ENCODE measurements at places on chromosomes 3 and 15.

GRCh38 chr15:88334436-88334835, 77.9 kb upstream of the NTRK3 start:
- no peak for DNase-seq

- no peak for DNase-seq
Measured at GRCh38 chr3:178703268-178703975, 167.2 kb downstream of the KCNMB2 start.

DNA sequence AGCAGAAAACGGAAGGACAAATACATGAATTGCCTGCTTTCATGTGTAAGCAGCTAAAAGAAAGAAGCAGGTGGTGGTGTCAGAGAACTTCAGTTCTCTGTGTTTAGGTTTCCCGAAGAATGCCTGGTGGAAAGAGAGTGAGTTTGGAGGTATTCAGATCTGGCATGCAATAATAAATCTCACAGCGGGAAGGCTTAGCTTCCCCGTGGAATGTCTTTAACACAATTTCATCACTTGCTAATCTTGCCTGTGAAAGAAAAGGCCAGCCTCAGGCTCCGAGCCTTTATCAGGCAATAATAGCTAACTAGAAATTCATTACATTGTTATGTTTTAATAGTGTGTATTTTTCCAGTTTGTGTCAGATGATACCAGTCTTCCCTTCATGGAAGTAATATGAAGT, 220.3 kb downstream of the PDZRN3 start:
- no peak for DNase-seq

DNA sequence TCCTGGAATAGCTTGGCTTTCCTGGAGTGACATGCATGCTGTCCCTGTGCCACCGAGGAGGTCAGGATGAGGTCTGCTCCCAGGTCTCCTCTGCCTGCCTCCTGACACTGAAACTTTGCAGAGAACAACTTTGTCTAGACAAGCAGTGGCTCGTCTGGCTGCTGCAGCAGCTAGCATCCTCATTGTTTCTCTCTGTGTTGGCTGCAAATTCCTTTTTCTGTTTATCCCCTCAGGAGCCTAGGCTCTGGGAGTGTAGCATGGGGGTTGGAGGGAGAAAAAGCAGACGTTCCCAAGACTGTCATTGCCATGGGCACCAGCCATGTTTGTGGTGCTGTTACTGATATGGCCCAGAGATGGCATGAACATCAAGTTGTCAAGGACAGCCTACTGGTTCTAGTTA, 208.7 kb upstream of the LRIG1 start:
- DNase-seq: no peak

DNA sequence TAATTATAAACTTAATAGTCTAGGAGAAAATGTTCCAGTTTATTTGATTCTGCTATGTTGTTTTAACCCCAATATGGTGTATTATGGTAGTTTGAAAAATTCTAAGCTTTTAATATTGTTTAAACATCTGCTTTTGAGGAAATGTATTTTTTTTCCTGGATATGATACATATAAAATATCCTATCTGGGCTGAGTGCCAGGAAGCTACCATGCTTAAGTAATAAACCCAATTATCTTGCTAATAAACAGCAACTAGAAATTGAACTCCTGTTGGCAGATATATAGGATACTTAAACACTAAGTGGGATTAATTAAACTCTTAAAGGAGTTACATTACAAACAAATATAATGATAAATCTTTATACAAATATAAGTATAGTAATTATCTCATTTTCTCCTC, 293.7 kb upstream of the GRM7 start:
- no peak for DNase-seq

DNA sequence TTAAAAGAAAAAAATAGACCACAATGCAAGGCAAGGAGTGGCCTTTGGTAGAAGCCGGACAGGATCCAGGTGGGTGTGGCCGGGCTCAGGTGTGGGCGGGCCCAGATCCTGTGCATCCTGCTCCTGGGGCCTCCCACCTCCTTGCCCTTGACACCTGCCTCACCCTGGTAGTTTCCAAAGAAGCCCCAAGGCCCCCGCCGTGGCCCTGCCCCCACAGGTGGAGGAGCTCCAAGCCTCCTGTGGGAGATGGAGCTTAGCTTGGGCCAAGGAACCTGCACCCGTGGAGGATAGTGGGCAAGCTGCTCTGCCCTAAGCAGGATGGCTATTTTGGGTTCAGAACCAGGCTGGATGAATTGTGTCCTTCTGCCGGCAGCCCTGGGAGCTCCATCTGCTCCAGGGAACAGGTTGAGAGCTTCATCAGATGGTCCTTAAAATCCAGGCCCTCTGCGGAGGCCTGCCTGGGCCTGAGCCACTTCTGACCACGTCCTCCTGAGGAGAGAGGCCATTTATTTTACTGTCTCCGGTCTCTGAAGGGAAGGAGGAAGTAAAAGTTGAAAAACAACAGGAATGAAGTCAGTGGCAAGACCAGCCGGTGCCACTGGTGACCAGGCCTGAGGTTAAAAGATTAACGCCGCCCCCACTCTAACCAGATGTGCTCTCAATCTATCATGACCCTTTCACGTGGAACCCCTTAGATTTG, 53.9 kb upstream of the KLF13 start:
- no peak for DNase-seq

GRCh38 chr15:84023636-84024035, 211.9 kb upstream of the GOLGA6L4 start:
- DNase-seq: peak; percentile 33

- no peak for DNase-seq
Measured at GRCh38 chr15:64348455-64348854, 7.5 kb downstream of the CSNK1G1 start.

- DNase-seq: no peak
Measured at GRCh38 chr3:61682671-61683548, 121.5 kb downstream of the PTPRG start.

- no peak for DNase-seq
Measured at GRCh38 chr3:134472831-134473230, 13.0 kb downstream of the ANAPC13 start.

DNA sequence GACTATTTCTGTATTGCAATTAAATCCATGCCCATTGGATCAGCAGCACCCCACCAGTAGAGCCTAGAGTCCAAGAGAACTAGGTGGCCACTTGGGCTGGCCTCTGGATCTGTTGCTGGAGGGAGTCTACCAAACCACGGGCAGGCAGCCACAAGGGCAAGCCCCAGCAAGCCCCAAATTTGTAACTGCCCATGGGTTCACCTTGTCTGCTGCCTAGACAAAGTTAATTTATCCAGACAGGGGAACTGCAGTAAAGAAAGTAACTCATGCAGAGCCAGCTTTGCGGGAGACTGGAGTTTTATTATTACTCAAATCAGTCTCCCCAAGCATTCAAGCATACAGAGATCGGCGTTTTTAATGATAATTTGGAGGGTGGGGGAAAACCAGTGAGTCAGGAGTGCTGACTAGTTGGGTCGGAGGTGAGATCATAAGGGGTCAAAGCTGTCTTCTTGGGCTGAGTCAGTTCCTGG, 74.0 kb upstream of the TERB2 start:
- no peak for DNase-seq

GRCh38 chr3:72426618-72427397, 421.4 kb downstream of the SHQ1 start:
- DNase-seq: no peak

DNA sequence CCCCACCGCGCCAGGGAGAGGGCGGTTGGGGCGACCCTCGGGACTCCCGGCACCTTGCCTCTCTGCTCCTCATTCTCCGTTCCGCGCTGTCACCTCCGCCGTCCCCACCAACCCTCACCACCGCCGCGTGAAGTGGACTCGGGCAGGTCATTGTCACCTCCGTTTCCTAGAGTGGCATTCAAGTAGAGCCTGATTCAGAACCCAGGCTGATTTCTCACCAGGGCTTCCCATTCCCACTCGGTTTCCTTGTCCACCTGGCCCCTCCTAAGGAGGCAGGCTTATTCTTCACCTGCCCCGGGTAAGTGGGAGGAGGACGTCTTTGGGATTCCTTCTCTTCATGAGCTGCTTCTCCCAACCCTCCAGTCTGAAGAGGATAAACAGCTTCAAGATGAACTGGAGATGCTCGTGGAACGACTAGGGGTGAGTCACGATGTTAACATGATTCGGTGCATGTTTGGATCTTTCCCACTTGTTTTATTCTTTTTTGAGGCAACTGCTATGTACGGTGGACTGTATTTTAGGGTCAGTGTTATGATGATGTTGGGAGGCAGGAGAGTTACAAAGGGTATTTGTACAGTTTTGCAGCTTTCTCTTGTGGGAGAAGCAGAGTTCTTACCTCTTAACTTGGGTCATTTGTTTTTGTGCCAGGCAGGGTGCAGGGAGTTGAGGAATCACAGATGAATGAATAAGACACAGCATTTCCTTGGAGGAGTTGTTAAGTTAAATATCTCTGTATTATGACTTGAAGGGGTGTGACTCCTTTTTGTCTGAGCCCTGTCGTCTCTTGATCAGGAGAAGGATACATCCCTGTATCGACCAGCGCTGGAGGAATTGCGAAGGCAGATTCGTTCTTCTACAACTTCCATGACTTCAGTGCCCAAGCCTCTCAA, 692 bp downstream of the PSMD2 start:
- no peak for DNase-seq

GRCh38 chr3:74693251-74693650, 78.8 kb upstream of the CNTN3 start:
- DNase-seq: no peak

DNA sequence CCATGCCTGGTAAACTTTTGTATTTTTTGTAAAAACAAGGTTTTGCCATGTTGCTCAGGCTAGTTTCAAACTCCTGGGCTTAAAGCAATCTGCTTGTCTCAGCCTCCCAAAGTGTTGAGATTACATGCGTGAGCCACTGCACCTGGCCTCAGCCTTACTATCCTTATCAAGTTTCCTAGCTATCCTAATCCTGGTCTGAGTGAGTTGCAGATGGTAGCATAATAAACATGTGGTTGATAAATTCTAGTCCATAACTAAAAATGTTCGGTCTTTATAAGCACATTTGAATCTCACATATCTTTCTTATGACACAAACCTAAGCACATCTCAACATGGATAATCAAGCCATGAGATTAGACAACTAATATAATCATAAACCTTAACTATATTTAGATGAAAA, 18.5 kb downstream of the NPHP3 start:
- DNase-seq: no peak

- DNase-seq: no peak
Measured at GRCh38 chr15:77243135-77243534, 172.2 kb upstream of the TSPAN3 start.

GRCh38 chr3:185335799-185336198, 27.1 kb upstream of the MAP3K13 start:
- DNase-seq: no peak

DNA sequence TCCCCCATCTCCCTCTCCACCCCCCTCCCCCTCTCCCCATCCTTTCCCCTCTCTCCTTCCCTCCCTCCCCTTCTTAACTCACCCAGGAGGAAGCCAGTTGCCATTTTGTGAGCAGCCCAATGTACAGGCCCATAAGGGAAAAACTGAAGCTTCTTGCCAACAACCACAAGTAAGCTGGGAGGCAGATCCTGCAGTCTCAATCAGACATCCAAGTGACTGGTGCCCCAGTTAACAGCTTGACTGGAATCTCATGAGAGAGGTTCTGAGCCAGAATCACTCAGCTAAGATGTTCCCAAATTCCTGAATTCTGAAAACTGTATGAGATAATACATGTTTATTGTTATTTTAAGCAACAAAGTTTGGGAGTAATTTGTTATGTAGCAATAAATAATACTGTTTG, 90.7 kb downstream of the C3orf70 start:
- DNase-seq: no peak

DNA sequence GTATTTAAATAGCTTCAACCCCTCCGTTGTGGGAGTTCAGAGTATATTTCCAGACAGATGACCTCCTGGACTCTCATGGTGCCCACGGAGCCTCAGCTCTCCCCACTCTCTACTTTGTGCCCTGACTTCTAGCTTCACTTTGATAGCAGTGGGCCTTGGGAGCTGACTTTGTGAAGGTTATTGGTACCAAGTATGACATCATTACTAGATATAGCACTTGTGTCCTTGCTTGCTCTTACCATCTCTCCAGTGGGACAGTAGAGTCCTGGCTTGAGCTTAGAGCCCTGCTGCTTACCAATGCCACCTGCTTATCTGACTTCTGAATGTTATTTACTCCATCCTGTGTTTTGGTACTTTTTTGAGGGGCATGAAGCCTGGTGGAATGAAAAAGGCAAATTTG, 53.4 kb downstream of the PPM1L start:
- no peak for DNase-seq

GRCh38 chr3:155500194-155500818, 206.8 kb upstream of the STRIT1 start:
- DNase-seq: no peak

GRCh38 chr3:23342343-23342742, 139.2 kb downstream of the UBE2E2 start:
- DNase-seq: no peak

- peak; percentile 52 for DNase-seq
Measured at GRCh38 chr15:41585127-41586047, 26.4 kb downstream of the TYRO3 start.

GRCh38 chr3:107412376-107412775, 35.1 kb downstream of the CCDC54 start:
- DNase-seq: no peak

DNA sequence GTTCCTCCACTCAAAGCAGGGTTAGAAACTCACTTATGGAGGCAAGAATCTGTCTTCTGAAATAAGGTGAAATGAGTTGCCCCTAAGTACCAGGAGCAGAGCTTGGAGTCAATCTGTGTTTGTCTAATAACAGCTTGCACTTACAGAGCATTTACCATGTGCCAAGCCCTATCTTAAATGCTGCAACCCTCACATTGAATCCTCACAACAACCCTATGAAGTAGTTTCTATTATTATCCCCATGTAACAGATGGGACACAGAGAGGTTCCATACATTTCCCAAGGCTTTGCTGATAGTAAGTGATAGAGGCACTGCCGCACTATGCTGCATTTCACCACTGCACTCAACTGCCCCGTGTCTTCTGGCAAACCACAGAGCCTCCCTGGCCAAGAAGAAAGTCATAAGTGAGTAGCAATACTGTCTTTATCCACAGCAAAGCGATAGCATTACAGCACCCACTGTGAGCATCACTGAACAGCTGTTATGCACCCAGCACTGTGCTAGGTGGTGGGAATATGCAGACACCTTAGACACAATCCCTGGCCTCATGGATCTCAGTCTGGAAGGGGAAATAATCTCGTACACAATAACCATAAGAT, 141.5 kb downstream of the SSR3 start:
- DNase-seq: no peak

GRCh38 chr15:67385971-67386370, 131.4 kb downstream of the IQCH start:
- DNase-seq: no peak

- no peak for DNase-seq
Measured at GRCh38 chr3:61520966-61521628, 40.3 kb upstream of the PTPRG start.
